Left ventricle myocardium superior (tissue), 1 donor: ENCODE measurements at places on chromosomes 12 and 14. TPM values are rescaled to one million over a fixed set of nuclear protein-coding genes. Genes with fewer than 3 reads are reported as not detected.

MYH6 gene
- 4,258 TPM for total RNA-seq

DNA sequence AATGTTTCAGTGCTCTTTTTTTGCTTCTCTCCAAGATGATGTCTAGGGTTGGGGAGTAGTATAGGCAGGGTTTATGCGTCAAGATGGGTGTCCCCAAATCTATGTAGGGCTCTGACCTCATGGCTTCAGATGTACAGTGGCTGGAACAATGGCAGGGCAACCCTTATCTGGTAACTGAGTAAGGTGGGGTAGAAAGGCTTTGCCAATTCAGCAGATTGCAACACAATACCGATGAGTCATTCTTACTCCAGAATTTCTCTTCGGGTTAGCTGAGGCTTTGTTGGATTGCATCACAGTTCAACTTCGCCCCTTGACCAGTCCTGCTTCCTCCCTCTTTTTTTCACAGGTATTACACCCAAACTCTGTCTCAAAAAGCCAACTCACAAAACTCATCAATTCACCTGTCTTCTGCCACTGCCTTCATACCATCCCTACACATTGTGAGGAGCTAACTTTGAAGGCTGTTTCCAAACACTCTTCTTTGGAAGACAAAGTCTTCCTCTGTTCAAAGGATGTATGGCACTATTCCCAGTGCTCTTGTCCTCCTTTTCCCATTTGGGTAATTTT is 190.2 kb upstream of the CNOT2 start:
- DNase-seq = no peak

POTEM gene
- total RNA-seq = not detected

GRCh38 chr14:98914942-98915341 is 357.1 kb downstream of the BCL11B start:
- DNase-seq = no peak

- no peak for DNase-seq
Measured at GRCh38 chr14:34980337-34980900, 2.4 kb upstream of the SRP54 start.

- no peak for DNase-seq
Measured at GRCh38 chr14:36781897-36782296, 120.2 kb downstream of the PAX9 start.

GRCh38 chr14:101040538-101041442 is 137.3 kb upstream of the RTL1 start:
- no peak for DNase-seq
